Activated T-helper 9 cell treated with anti-CD3 and anti-CD28 coated beads, Interleukin-2, amount 50 U/mL, for 16 hours (primary cell): ENCODE measurements at places on chromosomes 1 and 21.

- DNase-seq, result no peak
Observed at GRCh38 chr21:15219894-15220293, 155.1 kb upstream of the NRIP1 start.

GRCh38 chr21:34844924-34845238, 176.1 kb downstream of the CLIC6 start:
- no peak for DNase-seq

- no peak for DNase-seq
Observed at GRCh38 chr1:3377166-3377565, 77.3 kb upstream of the ARHGEF16 start.

- DNase-seq, result no peak
Observed at GRCh38 chr1:63135801-63136200, 186.6 kb upstream of the FOXD3 start.

GRCh38 chr1:22915816-22916470, 56.7 kb downstream of the LACTBL1 start:
- no peak for DNase-seq

DNA sequence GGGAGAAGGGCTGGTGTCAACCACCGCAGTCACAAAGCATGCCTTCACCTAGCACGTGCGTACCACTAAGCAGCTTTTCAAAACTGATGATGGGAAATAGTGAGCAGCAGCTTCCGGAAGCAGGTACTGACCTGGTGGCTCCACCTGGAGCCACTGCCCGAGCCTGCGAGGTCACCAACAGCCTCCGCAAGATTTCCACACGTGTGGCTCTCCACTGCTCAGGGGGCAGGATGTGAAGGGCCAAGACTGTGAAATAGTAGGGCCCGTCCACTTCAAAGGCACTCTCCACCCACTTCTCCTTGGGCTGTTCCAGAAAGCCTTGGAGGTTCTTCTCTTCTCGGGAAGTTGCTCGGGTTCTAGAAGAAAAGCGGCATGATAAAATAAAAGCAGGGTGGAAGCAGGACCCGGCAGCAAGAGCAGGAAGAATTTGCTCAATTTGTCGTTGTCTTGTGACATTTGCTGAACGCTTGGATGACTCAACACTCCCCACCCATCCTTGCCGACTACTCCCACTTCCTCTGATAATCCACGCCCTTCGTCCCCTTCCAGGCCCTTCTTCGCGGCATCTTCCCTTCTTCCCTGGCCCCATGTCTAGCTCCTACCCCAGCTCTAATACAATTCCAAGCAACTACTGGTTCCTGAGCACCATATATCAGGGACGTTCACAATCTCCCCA, 124.9 kb upstream of the IFFO2 start:
- no peak for DNase-seq

- no peak for DNase-seq
Observed at GRCh38 chr1:24103879-24104278, 8.1 kb downstream of the MYOM3 start.

- no peak for DNase-seq
Observed at GRCh38 chr1:187038784-187039183, 210.0 kb downstream of the PLA2G4A start.

GRCh38 chr1:160219062-160219929, 14.1 kb downstream of the PEA15 start:
- DNase-seq, result no peak

- DNase-seq, result no peak
Observed at GRCh38 chr1:39538531-39539251, 37.9 kb downstream of the PABPC4 start.

DNA sequence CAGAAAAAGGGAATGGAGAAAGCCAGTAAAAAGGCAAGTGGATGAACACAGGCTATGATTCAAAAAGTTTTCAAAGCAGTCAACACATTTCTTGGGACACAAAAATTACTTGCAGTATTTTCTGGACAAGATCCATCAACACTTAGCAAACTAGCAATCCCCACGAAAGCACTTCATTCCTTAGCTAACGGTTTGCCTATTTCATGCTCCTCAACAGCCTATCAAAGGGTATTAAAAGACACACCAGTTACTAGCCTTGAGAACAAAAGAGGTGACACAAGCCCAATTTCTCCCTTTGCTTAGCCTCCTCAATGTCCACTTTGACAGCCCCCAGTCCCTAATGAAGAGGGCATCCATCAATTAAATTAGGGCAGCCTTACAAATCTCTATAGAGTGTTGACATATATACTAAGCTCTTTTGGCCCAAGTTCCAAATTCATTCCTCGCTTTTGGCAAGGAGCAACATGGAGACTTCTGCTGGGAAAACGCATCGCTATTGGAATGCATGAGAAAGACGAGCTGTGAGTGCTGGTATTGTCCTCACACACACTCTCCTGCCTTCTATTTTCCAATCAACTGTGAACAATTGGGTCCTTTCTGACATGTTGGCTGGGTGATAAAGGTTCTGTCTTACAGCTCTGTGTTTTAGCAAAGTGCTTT, 180.0 kb downstream of the TNR start:
- DNase-seq, result no peak

- no peak for DNase-seq
Observed at GRCh38 chr1:38464071-38464661, 395.4 kb downstream of the RRAGC start.

GRCh38 chr1:214694769-214695168, 91.8 kb downstream of the CENPF start:
- DNase-seq, result no peak

GRCh38 chr1:150507912-150508864, at the start of gene ECM1:
Gene ECM1 (plus strand): TSS chr1:150508109. CDS start chr1:150508210, 101 bp downstream.
- DNase-seq, result no peak
